Stimulated activated CD4-positive, alpha-beta T cell treated with anti-CD3 and anti-CD28 coated beads, TNF-alpha, amount 100 ng/mL, for 1 hour (primary cell): ENCODE measurements at places on chromosomes 11 and 22.

DNA sequence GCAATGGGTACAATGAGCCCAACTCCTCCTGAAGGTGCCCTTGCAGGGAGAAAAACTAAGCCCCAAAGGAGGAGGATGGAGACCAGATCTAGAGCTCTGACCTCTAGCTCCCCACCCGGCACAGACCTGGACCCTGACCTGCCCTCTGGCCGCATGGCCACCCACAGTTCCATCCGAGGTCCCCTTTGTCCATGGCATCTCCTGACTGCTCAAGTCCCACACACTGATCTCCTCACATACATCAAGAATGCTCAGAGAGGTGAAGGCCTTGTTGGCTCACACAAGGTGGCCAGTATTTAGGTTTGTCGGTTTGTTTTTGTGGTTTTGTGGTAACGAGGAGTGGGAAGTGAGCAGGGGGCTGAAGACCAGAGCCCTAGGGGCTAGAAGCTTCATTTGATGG is 423.5 kb upstream of the B3GAT1 start:
- DNase-seq: no peak

DNA sequence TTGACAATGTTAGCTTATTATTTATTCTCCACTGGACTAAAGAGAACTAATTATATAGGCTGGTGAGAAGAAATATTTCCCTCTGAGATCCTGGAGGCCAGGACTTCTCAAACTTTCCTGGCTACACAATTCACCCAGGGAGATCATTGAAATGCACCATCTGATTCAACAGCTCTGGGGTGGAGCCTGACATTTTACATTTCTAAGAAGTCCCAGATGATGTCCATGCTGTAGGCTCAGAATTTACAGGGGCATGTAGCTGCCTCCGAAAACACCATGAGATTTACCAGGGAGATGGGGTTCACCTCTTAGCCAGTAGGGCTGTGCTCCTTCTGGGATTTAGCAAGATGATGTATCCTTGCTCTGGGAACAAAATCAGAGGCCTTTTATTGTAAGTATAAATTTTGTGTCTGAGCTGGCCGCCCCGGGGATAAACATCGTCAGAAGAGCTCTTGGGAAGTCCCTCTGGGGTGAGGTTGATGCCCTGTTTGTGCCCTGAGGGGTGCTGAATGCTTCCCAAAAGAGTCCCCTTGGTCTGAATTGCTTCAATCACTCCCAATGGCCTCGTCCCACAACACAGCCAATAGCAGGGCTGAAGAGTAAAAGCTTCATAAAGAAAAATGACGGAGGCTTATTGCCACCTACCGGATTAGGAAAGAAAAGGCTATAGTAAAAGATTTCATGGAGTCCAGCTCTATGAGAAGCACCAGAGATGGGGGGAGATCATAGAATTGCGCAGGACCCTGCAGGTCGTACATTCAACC is 33.4 kb upstream of the API5 start:
- no peak for DNase-seq

- no peak for DNase-seq
These were observed 111.0 kb downstream of the MN1 start for GRCh38 chr22:27690599-27690998.

DNA sequence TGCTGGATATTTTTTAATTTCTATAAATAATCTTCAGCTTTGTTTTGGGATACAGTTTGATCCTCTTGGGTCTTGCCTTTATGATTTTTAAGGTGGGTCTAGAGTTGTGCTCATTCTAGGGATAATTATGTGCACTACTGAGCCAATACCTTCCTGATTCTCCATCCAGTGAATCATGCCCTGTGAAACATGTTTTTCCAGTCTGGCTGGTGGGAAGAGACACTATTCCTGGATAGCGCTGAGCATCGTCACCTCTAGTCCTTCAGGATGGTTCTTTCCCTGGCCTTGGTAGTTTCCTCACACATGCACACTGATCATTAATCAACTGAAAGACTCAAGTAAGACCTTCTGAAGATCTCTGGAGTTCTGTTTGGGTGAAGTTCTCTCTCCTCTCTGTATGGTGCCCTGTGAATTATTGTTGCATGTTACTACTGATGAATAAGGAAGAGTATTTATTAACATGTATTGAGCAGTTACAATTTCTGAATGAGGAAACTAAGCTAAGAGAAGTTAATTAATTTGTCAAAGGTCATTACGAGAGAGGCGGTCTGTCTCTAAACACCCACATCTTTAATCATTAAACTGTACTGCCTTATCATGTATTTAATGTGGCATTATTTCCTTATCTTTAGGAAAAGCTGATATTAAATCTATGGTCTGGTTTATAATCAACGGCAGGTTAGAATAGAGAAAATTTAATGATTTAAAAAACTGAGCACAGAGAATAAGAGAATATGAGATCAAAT is 39.1 kb upstream of the LIPT2 start:
- no peak for DNase-seq

- DNase-seq: no peak
These were observed 135.0 kb downstream of the BUD13 start for GRCh38 chr11:116637766-116638165.

- no peak for DNase-seq
These were observed 48.8 kb upstream of the GALNT18 start for GRCh38 chr11:11670574-11670973.

DNA sequence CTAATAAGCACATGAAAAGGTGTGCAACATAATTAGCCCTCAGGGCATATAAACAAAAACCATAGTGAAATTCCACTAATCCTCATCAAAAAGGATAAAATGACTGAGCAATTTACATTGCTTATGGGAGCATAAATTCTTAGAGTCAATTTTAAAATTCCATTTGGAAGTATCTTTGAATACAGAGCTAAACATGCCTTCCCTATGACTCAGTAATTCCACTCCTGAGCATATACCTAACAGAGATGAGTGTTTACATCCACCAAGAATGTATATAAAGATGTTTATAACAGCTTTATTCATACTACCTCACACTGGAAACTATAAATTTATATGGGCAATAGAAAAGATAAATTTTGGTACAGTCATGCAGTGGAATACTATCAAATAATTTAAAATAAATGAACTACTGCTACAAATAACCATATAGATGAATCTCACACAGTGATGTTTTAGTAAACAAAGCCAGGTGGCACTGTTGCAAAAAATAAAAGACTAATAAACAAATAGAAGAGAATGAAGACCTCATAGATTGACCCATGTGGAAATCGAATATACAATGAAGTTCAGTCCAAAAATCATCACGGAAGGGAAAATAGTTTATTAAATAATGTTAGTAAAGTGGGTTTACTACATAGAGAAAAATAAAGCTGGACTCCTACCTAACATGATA is 8.2 kb upstream of the OR2D2 start:
- no peak for DNase-seq

GRCh38 chr11:65310215-65310614 is 4.5 kb upstream of the CDC42EP2 start:
- DNase-seq: no peak

DNA sequence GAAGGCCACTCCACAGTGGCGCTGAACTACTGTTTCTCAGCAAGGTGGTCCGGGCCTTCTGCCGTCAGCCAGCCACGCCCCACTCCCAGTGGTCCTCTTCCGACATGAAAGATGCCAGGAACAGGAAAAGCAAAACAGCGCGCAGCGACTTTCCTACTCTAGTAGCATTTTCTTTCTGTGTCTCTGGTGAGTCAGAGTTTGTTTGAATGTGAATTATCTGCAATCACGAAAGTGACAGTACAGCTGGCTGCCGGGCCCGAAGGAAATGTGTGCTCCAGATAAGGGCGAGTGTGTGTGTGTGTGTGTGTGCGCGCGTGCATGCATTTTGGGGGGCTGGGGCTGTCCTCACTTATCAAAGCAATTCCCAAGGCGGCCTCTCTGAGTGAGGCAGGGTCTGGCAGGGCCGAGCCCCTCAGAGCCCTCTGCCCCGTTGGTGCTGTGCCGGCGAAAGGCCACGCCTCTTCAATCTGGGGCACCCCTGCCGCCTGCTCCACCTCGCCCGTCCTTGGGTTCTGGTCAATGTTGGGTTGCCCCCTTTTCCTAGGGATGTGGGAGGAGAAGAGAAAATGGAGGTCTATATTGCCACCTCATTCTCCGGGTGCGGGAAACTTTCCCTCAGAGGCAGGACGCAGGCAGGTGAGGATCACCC is 288.5 kb downstream of the KIRREL3 start:
- no peak for DNase-seq

DNA sequence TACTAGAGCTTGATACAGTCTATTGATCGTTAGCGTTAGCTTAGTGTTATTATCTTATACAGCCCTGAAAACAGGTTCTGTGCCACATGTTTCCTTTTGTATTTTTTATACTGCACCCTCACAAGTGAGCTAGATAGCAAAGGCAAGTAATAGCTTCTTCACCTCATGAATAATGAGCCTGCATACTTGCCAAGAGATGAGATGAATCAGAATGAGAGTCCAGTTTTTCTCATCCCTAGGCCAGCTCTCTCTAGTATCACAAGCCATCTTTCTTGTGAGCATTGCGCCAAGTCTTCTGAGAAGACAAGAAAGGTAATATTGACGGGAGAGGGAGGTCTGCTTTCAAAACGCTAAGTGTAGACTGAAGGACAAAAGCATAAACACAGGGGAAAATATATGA is 8.7 kb upstream of the CARD18 start:
- DNase-seq: no peak

DNA sequence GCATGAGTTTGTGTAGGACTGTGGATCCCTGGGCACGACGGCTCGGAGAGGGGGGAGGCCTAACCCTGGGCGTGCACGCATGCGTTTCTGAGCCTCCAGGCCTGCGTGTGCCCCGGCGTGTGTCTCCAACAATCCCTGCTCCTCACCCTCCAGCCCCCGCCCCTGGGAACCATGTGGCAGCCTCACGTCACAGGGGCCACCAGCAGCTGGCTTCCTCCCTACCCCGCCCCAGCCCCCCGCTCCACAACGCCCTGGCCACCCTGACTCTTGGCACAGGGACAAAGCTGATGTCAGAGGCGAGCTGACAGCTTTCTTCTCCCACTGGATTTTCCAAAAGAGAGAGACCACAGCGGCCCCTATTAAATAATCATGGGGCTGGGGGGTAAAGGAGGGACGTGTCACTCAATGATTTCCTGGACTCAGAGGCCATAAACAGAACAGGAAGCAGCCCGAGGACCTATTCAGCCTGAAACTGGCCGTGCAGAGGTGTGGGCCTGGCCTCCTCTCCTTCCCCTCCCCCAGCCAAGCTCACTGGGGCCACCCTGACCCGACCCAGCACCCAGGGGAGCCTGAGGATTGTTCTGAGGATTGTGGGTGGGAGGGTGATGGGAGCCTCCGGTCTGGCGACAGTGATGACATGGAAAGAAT is 6.8 kb upstream of the LIF start:
- no peak for DNase-seq

- DNase-seq: no peak
These were observed 19.4 kb downstream of the GUCY1A2 start for GRCh38 chr11:106998916-106999188.

DNA sequence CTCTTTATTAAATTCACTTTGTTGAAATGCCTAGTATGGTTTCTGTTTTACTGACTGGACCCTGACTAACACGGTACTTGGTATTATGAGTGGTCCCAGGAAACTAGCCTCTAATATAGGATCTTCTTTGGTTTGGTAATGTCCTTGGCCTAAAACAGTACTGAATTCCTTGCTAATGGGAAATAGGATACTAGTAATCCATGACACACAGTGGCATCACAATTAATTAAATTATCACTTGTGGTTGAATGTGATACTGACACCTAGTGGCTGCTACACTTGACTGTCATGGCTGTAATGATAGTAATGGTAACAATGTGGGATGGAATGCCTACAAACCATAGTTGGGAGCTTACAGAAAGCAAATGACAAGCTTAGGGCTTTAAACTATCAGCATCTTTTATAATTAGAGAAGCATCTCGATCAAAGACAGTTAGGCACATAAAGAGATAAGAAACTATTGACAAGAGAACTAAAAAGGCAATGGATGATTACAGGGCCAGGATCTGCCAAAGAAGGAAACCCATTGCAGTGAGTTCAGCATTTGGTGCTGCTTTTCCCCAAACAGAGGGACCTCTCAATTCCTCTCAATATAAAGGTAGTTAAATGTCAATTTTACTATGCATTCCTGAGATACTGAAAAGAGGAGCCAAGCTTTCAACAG is 8.6 kb downstream of the DNHD1 start:
- DNase-seq: no peak

GRCh38 chr22:42680648-42681047 is 31.5 kb upstream of the CYB5R3 start:
- DNase-seq: no peak

DNA sequence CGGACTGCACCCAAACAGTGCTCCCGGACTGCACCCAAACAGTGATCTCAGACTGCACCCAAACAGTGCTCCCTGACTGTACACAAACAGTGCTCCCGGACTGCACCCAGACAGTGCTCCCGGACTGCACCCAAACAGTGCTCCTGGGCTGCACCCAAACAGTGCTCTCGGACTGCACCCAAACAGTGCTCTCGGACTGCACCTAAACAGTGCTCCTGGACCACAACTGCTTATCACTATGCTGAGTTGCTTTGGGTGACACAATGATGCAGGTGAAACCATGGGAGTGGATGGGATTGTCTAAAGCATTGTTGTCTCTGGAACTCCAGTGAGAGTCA is 90.4 kb downstream of the FBXO7 start:
- DNase-seq: no peak

GRCh38 chr11:64613648-64614047 is 22.6 kb downstream of the SLC22A12 start:
- no peak for DNase-seq

GRCh38 chr22:47308886-47309285 is 546.4 kb downstream of the TBC1D22A start:
- DNase-seq: no peak

DNA sequence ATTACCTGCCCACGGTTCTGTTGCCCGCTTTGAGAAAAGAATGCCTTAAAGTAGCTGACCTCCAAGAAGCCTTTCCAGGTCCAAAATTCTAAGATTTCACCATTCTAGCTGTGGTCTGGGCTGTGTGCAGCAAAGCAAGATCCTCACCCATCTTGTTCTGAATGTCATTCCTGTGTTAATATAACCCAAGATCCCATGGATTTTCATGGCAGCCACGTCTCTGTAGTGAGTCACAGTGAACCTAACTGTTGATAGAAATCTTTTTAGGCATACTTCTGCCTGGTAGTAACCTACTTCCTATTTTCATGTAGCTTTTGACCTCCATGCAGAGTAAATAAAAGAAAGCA is 210.0 kb downstream of the NAV2 start:
- no peak for DNase-seq

DNA sequence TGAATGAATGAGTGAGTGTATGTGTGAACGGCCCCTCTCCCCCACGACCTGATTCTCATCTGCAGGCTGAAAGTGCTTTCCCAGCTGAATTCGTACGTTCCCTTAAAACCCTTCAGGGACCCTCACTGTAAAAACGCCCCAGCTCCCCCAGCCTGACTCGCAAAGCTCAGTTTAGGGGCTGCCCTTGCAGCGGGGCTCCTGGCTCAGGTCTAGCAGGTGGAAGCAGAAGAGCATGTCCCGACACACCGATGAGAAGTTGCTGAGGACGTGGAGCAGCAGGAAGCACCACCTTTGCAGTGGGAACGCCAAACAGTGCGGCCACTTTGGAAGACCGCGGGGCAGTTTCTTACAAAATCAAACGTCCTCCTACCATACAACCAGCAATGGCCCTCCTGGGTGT is 3.6 kb upstream of the MRPL23 start:
- DNase-seq: no peak

- DNase-seq: no peak
These were observed 233.9 kb downstream of the FAT3 start for GRCh38 chr11:92458486-92458885.

- DNase-seq: no peak
These were observed 1735.0 kb downstream of the LRRC4C start for GRCh38 chr11:39724404-39724803.
